ENCODE measurements at places on chromosomes 7 and 10. TPM values are rescaled to one million over a fixed set of nuclear protein-coding genes. Genes with fewer than 3 reads are reported as not detected.

- DNase-seq = peak; percentile 94
These were observed 4.2 kb upstream of the NANOS1 start for GRCh38 chr10:119025336-119025735.

DNA sequence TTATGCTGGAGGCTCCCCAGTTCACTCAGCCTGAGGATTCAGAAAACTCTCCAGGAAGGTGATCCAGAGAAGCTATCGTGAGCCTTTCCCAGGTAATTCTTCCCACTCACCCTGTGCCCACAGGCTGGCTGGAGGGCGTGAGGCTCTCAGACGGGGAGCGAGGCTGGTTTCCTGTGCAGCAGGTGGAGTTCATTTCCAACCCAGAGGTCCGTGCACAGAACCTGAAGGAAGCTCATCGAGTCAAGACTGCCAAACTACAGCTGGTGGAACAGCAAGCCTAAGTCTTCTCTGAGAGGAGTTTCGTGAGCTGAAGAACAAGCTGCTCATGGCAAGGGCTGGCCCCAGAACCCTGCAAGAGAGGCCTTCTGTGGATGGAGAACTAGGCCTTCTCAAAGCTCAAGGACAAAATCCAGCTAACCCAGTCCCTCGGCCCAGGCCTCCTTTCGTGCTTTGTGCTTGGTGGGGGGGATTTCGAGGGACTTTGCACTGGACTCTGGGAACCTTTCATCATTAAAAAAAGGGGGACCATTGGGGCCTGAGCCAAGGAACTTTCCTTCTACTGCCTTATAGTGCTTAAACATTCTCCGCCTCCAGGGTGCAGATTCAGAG, 23.6 kb downstream of the NOBOX start:
- no peak for DNase-seq

DNA sequence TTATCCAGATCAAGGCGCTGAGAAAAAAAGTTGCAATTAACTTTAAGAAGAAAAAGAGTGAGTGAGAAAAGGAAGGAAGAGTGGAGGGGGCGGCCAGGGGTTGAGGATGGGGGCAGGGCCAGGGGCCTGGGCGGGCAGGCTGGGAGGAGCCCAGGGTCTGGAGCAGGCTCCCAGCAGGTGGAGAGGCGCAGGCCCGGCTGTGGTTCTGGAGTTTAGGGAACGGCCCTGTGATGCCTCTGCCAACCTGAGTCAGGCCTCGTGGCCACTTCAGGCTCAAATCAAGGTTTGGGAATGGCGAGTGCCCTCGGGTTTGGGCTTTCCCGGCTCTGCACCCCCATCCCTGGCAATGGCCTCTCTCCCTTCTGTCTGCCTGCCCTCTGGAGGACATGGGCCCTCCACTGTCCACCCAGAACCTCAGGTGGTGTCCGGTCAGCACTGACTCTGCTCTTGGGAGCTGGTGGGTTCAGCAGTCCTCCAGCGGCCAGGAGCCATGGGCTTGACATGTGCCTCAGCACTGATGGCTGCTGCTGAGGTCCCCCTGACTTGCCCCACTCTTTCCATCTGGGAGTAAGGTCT, 41.0 kb upstream of the EMX2 start:
- no peak for DNase-seq

The JAKMIP3 gene
- 1.5 TPM for total RNA-seq

DNA sequence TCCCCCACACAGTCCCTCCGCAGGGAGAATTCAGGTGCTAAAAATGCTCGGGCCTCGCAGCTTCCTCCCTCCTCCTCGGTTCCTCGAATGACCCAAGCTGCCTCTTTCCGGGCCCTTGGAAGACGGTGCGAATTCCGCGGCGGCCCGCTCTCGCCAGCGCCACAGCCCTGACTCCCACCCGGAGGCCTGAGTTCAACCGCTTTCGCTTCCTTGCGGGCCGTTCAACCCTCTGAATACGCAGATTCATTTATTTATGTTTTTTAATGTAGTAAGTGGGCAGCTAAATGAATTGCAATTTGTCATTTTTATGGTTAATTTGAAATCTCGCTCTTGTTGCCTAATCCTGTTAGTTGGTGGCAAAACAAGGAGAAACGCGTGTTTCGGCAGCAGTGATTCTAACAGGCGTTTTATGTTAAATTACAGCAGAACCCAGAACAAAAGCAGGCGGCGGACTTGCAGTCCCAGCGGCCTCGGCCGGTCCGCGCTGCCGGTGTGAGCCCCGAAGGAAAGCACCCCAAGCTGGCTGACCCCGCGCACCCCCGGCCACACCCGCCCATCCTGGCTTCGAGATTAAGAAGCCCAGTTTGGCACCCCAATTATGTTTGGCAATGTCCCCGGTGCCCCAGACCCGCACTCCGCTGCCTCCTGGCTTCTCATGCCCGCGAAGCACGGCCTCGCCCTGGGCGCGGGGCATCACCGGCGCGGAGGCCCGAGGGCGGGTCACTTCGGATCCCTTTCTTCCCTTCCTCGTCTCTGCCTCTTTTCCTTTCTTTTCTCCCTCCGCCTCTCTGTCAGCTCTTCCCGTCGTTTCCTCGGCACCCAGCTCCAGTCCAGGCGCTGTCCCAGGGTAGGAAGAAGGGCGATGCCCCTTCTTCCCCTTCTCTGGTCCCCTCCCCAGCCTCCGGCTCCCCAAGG, 75.9 kb downstream of the INSIG1 start:
- peak; percentile 30 for DNase-seq

The MOSPD3 gene
- total RNA-seq = 9.3 TPM

DNA sequence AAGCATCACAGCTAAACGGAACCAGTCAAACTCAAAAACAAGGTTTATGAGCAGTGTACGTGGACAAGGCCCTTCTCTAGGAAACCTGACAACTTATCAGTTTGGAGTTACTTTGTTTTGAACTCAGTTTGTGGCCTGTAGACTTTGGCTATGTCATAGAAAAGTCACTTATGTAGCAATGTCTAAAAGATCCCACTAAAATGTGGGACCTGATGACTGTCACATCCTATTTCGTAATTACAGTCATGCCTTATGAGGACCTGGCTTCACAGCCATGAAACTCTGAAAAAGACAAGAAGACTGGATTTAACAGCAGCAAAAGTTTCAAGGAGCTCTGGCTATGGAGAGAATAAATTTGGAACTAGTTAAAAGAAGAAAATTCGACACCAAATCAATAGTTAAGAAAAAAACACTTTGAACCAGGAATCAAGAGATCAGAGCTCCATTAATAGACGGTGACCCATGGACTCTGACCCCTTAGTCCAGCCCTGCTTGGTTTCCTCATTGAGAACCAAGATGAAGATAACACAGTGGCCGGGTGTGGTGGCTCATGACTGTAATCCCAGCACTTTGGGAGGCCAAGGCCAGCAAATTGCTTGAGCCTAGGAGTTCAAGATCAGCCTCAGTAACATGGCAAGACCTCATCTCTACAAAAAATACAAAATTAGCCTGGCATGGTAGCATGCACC, 204.3 kb downstream of the SFMBT2 start:
- no peak for DNase-seq

GRCh38 chr10:124552691-124553276, 91.2 kb downstream of the LHPP start:
- DNase-seq = no peak
